ENCODE measurements at places on chromosomes 3 and 15. TPM values are rescaled to one million over a fixed set of nuclear protein-coding genes. Genes with fewer than 3 reads are reported as not detected.

GRCh38 chr3:194308601-194309449 is 42.3 kb downstream of the CPN2 start:
- DNase-seq: no peak

DNA sequence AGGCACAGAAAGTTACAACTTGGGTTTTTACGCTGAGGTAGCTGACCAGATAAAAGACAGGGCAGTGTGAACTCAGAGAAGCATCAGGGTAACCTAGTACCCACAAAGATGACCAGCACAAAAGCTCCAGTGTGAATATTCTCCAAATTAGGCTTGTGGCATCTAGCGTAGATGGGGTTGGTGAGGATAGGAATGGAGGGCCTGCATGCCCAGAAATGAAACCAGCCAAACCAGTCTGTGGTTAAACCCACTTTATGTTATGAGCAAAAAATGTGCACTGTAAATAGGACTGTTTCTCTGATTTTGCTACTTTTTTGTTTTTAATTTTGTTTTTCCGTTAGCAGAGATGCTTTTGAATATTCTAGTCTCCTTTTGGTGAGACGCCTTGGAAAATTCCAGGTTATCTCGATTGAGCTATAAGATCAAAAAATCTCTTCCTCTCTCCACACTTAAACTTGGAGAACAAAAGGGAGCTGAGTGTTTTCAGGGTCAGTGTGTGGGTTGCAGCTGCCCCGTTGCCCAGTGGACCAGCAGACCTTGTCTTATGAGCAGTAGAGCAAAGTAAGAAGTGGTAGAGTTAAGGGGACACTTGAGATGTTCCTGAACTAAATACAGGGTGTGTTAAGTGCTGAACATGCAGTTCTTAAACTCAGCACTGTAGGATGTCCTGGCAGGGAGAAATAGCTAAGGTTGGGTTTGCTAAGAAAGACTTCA is 132.9 kb downstream of the C3orf38 start:
- no peak for DNase-seq

CYP8B1 gene
- not detected for total RNA-seq

DNA sequence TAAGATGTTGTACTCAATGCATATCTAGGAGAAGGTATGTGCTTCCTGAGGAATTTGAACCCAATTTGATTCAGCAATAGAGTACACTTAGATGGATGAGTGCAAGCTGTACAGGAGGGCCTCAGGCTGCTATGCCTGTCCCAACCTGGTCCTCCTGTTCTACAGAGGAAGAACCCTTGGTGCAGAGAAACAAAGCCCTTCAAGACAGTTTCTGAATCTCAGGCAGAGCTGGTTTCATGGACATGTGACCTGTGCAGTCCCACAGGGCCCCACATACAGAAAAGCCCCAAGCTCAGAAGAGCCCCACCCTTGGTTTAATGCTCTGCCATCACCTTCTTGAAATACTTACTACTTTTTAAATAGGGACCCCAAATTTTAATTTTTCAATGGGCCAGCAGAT is 15.3 kb downstream of the FOXP1 start:
- no peak for DNase-seq

GRCh38 chr3:61847784-61848462 is 286.6 kb downstream of the PTPRG start:
- no peak for DNase-seq

DNA sequence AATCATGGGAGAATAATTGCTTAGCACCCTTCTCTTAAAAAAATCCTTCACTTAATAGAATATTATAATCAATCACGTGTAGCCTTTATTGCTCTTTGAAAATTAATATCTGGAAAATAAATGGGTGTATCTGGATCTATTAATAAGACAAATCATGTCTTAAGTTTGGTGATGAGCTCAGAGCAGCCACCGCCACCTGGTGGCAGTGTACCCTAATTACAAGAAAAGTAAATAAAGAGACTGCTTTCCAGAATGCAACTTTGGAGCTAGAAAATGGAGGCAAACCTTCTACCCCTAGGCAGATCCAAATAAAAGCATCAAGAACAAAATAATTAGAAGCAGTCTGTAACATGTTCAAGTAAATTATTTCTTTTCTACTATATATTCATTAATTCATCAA is 43.5 kb downstream of the EPHB1 start:
- no peak for DNase-seq

DNA sequence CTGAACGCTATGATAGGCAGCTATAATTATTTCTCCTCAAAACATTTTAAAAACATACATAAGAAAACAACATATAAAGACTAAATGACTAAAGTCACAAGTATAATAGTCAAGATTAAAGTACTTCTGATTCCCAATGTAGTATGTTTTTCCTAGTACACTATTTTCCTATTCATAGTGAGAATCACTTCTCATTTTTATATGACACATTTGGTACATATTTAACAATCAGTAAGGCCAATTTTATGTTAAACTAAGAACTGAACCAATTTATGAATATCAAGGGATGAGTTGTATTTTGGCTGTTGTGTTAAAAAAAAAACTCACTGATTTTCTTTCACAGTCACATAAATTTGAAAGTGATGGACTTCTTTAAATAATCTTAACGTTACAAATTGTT is 79.7 kb downstream of the DENND4A start:
- DNase-seq: no peak

ZNF592 gene
- total RNA-seq: 4.3 TPM

PLSCR2 gene
- not detected for total RNA-seq

DNA sequence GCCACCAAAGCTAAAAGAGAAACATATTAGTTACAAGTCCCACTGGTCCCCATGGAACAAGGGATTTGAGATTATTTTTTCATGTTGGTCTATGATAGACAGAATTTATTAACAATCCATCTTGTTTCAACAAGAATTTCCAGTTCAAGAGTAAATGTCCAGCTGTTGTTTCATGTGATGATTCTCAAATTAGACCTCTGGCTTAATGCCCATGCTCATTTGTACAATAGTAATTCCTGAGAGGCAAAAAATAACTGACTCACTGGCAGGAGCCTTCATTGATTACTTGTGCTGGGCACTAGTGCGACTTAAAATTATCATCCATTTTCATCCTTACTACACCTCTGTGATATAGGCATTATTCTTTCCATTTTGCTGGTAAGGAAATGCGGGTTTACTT is 171.3 kb downstream of the ITPR1 start:
- no peak for DNase-seq

DNA sequence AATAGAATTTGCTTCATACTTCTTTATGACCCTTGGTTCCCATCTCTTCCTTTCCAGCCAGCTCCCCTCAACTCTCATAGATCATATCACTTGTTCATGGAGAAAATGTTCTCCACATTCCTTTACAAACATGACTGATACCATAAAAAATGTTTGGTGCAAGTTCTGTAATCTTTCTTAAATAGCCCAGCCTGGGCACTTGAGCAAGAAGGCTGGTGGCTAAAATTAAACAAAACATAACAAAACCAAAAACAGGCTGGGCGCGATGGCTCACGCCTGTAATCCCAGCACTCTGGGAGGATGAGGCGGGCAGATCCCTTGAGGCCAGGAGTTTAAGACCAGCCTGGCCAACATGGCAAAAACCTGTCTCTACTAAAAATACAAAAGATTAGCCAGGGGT is 8.9 kb upstream of the POLR2M start:
- peak; percentile 19 for DNase-seq

GRCh38 chr3:12886736-12887135 is 45.4 kb upstream of the RPL32 start:
- no peak for DNase-seq

DNA sequence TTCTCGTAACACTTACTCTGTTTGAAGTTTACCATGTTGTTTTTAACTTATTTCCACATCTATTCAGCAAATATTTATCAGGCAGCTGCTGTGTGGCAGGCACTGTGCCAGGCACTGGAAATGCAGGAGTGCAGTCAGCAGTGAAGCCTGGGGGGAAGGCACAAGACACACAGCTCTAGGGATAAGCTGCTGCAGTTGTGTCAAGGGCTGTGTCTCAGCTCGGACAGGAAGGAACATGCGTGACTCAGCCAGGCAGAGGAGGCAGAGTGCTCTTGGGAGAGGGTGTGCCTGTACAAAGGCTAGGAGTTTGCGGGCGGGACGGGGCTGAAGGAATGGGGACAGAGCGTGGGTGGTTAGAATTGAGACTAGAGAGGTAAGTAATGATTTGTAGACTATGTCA is 24.7 kb downstream of the LYSMD4 start:
- peak; percentile 91 for DNase-seq

- no peak for DNase-seq
These were observed 8.7 kb upstream of the LMCD1 start for GRCh38 chr3:8492744-8493511.

- DNase-seq: no peak
These were observed 42.7 kb downstream of the STT3B start for GRCh38 chr3:31575448-31575847.

- peak; percentile 29 for DNase-seq
These were observed 70.1 kb upstream of the GLCE start for GRCh38 chr15:69090197-69090948.

- DNase-seq: peak; percentile 27
These were observed 5.0 kb downstream of the ZNF385D start for GRCh38 chr3:21745966-21746365.

KBTBD13 gene
- not detected for total RNA-seq

DNA sequence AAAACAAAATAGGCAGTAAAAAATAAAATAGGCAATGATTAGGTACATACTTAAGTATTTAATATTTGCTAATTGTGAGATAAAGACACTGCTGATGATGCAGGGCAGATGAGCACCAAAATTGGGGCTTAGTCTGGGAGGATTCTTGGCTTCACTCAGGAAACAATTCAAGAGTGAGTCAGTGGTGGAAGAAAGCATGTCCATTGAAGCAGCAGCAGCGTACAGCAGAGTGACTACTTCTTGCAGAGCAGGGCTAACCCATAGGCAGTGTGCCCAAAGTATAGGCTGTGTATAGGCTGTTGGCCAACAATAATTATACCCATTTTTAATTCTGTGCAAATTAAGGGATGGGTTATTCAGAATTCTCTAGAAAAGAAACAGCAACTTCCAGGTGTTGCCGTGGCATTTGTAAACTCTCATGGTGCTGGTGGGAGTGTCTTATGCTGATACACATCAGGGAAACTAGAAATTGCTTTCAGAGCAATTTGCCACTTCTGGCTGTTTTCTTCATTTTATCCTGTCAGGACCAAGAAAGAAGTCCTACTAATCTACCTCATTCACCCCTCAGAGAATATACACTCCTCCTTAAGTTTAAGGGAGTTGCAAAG is 317.3 kb upstream of the NAALADL2 start:
- DNase-seq: peak; percentile 51

NDN gene
- 40.1 TPM for total RNA-seq

GRCh38 chr3:186589856-186590579 is 19.5 kb downstream of the DNAJB11 start:
- DNase-seq: peak; percentile 20

GRCh38 chr3:115595611-115596275 is 27.6 kb upstream of the GAP43 start:
- peak; percentile 10 for DNase-seq

SATB1 gene
- total RNA-seq: 5.3 TPM

GRCh38 chr3:173139420-173139819 is 1.6 kb downstream of the SPATA16 start:
- no peak for DNase-seq

C3orf52 gene
- 12.5 TPM for total RNA-seq

GRCh38 chr15:77013776-77014131 is 18.8 kb downstream of the PSTPIP1 start:
- DNase-seq: no peak

PTPRG gene
- 31.0 TPM for total RNA-seq

- peak; percentile 71 for DNase-seq
These were observed 50.0 kb downstream of the DNAJB8 start for GRCh38 chr3:128416578-128417211.

- no peak for DNase-seq
These were observed 15.2 kb downstream of the DAZL start for GRCh38 chr3:16589867-16590624.

DNA sequence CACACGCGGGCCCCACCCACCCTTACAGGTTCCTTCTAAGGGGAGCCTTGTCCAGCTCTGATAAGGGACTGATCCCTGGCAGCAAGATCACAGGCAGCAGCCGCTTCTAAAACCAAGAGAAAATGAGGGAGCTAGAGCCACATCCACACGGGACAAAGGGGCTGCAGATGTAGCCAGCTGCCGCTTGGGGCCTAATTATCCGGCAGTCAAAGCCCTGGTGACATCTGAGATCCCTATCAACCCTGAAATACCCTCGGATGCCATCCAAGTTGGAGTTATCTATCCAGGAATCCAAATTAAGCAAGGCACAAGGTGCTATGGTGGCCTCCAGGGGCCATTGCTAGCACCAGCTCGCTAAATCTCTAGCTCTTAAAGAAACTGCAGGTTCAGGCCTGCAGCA is 248.3 kb downstream of the VPS13C start:
- DNase-seq: no peak

GRCh38 chr3:111080413-111080812 is 8.8 kb downstream of the NECTIN3 start:
- DNase-seq: peak; percentile 78

DNA sequence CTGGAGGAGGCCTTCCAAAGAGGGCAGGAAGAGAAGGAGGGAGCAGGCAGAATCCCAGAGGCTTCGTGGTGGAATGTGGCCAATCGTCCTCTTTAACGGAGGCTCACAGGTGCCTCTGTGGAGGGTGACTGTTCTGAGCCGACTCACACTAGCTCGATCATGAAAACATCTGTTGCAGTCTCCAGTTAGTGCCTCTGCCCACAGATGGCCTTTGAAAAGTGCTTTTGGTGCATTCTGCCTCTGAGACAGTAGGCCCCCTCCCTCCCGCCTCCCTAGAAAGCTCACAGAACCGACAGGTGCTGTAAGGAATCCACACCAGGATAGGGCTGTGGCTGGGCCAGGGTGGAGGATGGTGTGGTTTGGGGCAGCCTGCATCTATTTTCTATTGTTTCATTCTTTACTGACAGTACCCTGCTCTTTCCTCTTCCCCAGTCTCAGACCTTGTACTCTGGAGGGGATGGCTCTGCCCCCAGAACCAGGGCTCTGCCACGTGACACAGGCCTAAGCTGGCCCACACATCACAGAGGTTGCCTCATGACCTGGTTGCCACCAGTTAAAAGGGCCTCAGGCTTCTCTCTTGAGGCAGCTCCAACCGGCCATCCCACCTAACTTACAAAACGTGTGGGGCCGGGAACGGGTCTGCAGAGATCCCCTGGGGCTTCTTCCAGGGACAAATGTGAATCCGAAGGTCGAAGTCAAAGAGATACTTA is 27.2 kb upstream of the PIGZ start:
- peak; percentile 7 for DNase-seq

CCR9 gene
- total RNA-seq: not detected

DNA sequence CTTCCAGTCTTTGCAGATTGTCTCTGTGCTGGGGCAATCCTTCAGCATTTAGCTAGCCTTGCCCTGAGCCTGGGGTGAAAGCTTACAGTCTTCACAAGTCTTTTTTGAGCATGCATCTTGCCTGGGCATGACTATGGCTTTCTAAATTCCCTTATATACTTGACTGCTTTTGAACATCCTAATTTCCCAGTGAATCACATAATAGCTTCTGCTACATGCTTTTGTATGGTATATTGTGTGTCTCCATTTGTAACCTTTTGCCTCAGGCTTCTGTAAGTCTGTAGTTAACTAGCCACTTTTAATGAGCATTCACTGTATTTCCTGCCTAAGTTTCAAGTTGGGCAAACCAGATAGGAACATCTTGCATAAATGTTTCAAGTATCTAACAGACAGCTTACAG is 76.8 kb downstream of the CHCHD4 start:
- DNase-seq: no peak

- DNase-seq: no peak
These were observed 404.6 kb upstream of the MCTP2 start for GRCh38 chr15:93826790-93827189.

GREM1 gene
- total RNA-seq: 848 TPM

CAPN3 gene
- total RNA-seq: under 0.01 TPM

CHRM5 gene
- under 0.01 TPM for total RNA-seq
